ENCODE measurements at places on chromosomes 3 and 15.

DNA sequence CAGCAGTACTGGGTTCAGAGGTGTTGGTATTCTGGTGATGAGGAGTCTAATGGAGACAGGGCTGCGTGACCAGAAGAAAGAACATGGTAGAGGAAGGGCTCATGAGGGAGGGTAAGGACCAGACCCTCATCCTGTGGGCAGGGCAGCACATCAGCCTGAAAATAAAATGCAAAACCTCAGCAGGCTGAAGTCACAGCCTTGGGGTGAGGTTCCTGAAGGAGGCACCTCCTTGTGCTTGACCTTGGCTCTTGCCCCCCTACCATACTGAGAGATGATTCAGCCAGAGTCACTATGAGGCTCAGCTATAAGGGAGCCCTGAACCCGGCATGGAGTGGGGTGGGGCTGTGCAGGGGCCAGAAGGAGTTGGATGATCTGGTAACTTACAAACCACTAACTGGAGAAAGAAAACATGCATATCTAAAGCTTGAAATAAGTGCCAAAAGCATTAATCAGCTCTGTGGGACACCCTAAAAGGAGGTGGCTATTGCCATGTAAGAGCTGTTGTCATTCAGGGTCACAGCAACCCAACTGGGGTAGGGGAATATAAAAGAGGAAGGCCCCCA lies 60.2 kb downstream of the CORO2B start:
- DNase-seq = peak; percentile 61

- no peak for DNase-seq
Observed at GRCh38 chr3:133573629-133574194, at the start of gene CDV3. CDV3 (plus strand) TSS chr3:133573686; CDS start chr3:133574045, 359 bp downstream.

GRCh38 chr3:133547432-133548041 lies 25.9 kb upstream of the CDV3 start:
- peak; percentile 84 for DNase-seq

GRCh38 chr15:60299452-60300047 lies 98.2 kb downstream of the ANXA2 start:
- DNase-seq = peak; percentile 24

DNA sequence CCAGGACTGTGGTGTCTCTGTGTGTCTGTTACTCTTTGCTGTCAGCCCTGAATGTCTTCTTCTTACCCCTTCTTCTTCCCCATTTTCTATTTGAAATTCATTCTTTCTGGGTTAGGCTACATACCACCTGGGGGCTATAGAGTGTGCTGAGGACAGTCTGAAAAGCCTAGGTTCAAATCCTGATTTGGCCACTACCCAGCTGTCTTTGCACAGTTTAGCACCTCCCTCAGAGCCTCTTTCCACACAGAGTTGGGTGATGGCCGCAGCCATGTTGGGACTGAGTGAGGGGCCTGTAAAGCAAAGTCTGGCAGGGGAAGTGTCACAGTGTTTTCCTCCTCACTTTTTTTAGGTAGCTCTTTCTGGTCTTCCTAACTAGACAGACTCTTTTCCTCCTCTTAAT lies 113.7 kb downstream of the CHCHD6 start:
- DNase-seq = no peak

DNA sequence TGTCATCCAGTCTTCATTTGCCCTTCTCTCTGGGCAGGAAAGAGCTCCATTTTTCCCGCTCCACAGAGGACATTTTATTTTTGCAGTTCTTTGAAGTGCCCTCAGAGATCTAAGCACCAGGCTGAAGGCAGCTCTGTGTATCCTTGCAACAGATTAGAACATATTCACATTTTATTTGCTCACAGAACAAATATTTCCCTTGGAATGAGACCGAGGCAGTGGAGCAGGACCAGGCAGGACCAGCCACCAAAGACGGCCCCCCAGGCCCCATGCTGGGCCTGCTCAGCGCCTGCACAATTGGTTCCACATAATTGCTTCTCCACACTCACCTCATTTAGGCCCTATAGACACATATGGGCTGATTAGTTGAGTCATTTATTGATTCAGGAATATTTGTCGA lies 15.7 kb upstream of the ETV5 start:
- DNase-seq = no peak

DNA sequence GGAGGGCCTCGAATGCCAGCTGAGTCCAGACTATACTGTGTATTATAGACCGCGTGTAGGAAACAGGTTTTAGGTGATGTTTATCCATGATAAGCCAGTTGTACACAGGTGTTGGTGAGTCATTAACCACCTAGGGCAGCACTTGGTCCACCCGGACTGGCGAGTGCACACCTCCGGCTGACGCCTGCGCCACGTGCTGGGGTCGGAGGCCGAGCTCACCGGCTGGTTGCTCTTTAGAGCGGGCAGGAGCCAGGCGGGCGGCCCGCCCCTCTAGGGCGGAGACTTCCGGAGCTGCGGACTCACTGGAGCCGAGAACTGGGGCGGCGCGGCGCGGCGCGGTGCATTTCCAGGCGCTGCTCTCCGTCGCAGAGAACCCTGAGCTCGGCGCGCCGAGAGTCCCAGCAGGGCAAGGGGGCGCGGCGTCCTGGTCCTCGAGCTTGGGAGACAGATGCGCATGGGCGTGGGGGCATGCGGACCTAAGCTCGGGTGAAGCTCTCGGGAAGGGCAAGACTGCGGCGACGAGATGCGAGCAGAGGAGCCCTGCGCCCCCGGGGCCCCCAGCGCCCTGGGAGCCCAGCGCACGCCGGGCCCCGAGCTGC lies at the start of gene ESYT3:
Gene ESYT3 (plus strand): TSS at position 341 of the 599 bp plus-strand sequence. CDS start 183 bp downstream, at position 524.
- DNase-seq = peak; percentile 43

- no peak for DNase-seq
Observed at GRCh38 chr15:60751985-60752952, 273.3 kb upstream of the ICE2 start.

DNA sequence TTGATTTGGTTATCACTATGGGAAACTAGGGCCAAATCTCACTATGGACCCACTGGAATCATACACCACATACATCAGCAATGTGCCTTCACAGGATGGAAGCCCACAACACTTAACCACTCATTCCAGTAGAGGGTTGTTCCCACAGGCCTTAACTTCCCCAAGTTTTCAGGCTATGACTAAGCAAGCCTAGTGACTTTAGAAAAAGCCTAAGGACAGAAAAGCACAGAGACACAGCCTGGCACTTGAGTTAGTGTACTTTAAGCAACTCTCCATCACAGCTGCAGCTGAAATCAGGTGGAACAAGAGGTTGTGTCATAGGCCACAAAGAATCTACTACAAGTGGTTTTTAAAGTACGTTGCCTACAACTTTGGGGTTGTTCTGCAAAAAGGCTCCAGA lies 128.7 kb downstream of the LRRN1 start:
- no peak for DNase-seq

DNA sequence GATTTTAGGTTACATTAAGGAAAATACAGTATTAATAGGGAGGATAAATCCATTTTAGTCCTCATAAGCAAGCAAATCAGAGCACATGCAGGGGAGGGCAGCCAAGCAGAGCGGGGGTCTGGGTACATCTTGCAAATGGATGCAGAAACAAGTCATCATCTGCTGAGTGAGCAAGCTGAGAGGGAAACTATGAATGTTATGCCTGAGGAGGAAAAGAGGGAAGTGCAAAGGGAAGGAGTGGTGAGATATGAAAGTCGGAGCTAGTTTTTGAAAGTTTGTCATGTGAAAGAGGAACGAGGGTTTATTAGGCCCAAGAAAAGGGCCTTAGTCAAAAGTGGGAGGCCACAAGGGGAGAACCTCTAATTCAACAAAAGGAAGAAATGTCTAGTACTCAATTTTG lies 15.4 kb downstream of the PTX3 start:
- DNase-seq = no peak

GRCh38 chr3:194170793-194171192 lies 34.8 kb downstream of the HES1 start:
- no peak for DNase-seq

- DNase-seq = no peak
Observed at GRCh38 chr15:60583194-60583593, 104.3 kb upstream of the ICE2 start.

DNA sequence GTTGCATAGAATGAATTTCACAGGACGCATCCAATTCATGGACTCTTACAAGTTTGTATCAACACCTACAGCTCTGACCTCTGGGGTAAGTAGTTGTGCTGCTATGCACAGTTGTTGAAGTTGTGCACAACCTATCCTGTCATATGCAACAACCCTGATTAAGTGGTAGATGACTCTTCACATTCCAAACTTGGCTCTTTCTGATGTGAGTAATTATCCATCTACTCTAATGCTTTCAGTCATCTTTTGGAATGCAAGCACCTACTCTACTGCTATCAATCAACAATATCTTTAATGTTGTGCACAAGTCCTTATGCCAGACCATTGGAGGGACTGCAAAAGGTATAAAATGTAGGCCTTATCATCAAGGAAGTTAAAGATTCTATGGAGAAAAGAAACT lies 921.4 kb downstream of the MCTP2 start:
- peak; percentile 21 for DNase-seq

GRCh38 chr3:194671511-194671899 lies 486 bp downstream of the LSG1 start:
- DNase-seq = peak; percentile 31

DNA sequence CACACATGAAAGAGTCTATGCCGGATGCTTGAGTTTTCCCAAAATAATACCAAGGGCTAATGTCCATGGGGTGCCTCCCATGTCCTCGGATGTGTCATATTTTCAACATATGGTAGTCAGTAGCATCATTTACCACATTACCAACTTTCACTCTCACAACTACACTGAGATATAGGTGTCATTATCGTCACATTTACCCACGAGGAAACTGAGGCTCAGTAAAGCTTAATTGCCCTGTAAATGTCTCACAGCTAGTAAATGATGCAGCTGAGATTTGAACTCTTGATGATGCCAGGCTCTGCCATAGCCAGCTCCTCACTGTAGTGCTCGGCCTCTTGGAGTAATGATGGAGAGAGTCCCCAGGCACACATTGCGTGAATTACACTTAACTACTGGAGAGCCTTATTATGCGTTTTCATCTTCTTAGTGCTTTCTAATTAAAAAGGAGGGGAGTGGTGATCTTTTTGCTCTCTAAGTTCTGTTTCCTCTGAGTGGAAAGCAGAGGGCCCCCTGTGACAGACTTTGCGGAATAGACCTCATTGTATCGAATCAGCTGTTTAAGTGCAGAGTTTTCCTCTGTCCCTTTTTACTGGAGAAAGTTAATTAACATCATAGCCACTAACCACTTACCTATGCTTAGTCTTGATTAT lies 142.0 kb upstream of the SLCO3A1 start:
- no peak for DNase-seq

GRCh38 chr3:34268032-34268709 lies 469.7 kb downstream of the PDCD6IP start:
- peak; percentile 21 for DNase-seq

DNA sequence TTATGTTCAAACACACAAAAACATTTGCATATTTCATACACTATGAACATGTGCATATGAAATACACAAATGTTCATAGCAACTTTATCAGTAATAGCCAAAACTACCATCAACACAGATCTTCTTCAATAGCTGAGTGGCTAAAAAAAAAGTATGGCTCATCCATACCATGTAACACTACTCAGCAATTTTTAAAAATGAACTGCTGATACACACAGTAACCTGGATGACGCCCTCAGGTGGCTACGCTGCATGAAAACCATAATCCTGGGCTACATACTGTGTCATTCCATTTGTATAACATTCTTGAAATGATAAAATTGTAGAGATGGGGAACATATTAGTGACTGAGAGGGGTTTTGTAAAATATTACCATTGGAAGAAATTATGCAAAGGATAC lies 243.6 kb downstream of the MAGI1 start:
- DNase-seq = no peak

DNA sequence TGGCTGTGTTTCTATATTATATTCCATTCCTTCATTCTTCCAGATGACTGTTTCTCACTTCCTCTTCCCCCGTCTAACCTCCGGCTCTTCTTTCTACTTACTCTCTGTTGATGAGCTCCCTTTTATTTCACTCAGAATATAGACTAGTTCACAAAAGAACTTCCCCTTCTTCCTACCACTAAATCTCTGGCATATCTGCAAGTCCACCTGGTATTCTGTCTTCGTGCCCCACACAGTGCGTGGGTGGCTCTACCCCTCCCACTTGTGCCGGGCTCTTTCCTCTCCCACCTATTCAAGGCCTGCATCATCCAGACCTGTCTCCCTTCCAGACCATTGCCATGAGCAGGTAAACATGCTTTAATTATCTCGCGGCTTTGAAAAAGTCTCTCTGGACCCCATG lies 73.0 kb downstream of the SCN10A start:
- no peak for DNase-seq

DNA sequence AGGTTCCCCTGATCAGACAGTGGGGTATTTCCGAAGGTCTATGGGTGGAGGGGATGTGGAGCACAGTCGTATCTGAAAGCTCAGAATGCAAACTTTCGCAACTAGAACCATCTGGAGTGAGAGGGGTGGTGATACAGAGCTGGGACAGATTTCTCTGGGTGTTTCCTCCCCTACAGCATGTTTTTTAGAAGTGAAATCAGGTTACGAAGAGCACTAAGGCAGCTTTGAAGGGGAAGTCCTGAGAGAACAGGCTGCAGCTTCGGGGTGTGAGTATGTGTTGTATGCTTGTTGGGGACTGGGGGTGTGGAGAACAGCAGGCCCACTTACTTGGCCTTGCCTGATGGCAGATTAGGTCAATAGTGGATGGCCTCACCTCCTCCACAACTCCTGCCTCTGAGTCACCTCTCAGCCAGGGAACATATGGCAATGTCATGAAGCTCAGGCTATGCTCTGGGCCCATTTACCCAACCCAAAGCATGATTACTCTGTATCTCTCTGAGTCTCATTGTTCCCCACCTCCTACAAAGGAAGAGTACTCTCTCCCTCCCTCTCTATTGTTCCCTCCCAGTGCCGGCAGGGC lies 107.2 kb upstream of the RASGRP1 start:
- DNase-seq = no peak

DNA sequence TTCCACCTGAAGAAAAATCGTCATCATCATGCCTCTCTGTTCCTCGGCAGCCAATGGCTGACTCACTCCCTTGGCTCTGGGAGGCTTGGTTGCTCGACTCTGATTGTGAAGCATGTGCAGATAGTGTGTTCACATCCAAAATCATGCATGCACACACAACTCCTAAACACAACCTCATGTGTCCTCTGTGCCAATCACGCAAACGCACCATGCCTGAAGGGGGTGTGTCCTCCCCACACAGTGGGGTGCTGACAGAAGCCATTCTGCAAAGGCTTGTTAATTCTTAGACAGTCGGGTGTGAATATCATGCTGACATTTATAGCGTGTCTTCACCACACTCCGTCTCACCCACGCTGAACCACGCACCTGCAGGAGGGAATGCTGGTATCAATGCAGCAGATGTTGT lies 11.4 kb upstream of the CCDC174 start:
- DNase-seq = no peak

DNA sequence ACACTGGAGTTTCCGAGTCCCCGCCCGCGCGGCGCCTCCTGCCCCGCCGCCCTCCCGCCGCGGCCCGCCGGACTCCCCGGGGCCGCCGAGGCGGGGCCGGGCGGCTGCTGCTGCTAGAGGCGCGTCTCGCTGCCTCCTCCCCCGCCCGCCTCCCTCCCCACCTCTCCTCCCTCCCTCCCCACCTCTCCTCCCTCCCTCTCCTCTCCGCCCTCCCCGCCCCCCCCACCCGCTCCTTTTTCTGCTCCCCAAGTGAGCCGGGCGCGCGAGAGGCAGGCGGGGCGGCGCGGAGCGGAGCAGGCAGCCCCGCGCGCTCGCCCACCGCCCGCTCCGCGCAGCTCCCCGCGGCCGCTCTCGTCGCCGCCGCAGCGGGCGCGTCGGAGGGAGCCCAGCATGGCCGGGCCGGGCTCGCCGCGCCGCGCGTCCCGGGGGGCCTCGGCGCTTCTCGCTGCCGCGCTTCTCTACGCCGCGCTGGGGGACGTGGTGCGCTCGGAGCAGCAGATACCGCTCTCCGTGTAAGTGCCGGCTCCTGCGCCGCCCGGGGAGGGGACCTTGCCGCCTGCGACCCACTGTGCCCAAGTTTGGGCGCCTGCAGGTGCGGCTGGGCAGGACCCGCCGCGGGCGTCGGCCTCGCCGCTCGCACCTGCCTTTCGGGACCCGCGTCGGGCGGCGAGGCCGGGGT lies at the start of gene CACNA2D3:
Gene CACNA2D3 (plus strand): TSS at position 229 of the 679 bp plus-strand sequence.
- no peak for DNase-seq
